GM23338 (cell line): ENCODE measurements at places on chromosomes 6 and 20.
A peak's percentile ranks its signal among the peaks of the same experiment; 100 is the strongest.

- peak; percentile 40 for DNase-seq
Observed at GRCh38 chr6:27209659-27210269, 37.7 kb upstream of the PRSS16 start.

- no peak for DNase-seq
Observed at GRCh38 chr20:5643936-5644335, 106.3 kb upstream of the SHLD1 start.

- no peak for DNase-seq
Observed at GRCh38 chr6:151440498-151440897, 11.4 kb downstream of the RMND1 start.

DNA sequence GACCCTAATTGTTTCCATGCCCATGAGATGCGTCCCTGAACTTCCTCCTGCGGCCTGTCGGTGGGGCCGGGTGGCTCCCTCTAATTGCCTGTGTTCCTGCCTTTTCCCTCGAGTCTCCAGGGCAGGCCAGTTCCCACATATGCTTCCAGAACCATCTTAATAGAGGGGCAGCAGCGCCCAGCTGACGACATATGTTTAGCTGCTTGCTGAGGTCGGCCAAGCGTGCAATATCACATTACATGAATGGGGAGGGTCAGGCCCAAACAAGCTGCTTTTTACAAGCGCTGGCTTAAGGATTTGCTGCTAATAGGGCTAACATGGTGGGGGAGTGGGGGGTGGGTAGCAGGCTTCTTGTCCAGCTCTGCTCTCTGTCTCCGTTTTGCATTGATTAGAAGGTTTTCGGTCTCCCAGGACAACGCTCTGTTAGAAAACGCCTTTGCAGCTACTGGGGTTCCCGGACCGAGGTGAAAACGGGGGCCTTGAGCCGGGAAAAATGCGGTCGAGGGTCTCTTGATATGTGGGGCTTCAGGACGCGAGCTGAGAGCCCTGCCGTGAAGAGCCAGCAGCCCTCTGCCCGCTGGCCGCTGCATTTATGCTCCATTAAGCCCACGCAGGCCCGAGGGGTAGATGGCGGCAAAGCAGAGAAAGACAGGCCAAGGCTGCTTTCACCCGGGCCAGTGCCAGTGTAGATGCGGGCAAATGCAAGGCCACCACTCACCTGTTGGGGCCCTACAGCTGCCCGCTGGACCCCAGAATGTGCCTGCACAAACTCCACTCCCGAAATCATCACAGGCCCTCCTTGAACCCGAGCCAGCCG is 308.5 kb downstream of the BMP7 start:
- peak; percentile 60 for DNase-seq

GRCh38 chr6:41935193-41935574 is 6.4 kb downstream of the CCND3 start:
- no peak for DNase-seq

- peak; percentile 80 for DNase-seq
Observed at GRCh38 chr20:20837574-20838021, 125.2 kb upstream of the RALGAPA2 start.

- DNase-seq: no peak
Observed at GRCh38 chr20:3998998-3999397, 16.4 kb downstream of the RNF24 start.

DNA sequence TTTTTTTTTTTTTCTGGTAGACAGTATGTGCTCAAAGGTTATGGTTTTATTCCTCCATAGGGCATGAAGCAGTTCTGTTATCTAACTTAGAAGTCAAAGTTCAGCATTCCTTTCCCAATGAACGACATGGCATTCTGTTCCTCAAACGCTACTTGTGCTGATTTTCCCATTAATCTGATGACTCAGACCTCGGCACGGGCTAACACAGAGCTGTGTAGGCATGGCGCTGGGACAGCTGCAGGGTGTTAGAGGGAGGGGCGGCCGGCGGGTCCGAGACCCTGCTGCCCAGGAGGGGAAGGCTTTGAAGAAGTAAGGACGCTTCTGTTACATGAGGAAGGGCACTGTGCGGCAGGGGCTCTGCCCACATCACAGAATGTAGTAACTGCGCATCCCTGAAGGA is 93.6 kb upstream of the AGPAT4 start:
- DNase-seq: no peak

DNA sequence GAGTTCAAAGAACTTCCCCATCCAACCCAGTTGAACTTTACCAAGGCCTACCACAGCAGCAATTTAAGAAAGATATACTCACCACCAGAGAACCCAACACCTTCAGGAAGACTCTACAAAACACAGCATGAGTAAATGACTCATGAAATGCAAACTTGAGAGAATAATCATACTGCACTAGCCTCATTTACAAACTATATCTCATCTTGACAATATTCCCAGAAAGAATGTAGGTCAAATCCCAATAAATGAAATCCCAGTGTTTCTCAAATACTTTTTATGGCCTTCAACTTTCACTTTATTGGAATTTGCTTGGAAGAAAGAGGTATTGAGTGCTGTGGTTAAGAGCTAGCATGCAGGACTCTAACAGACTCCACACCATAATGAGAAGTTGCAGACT is 60.0 kb downstream of the FYN start:
- no peak for DNase-seq

GRCh38 chr20:60209048-60209447 is 250.8 kb downstream of the CDH26 start:
- no peak for DNase-seq
